ENCODE measurements at places on chromosomes 2 and 18. TPM values are rescaled to one million over a fixed set of nuclear protein-coding genes. Genes with fewer than 3 reads are reported as not detected.

Gene GPR55
- total RNA-seq = not detected

Gene ZNF385B
- total RNA-seq = 9.7 TPM

Gene LMAN1
- 65.0 TPM for total RNA-seq

Gene SULT1C2
- 0.10 TPM for total RNA-seq

Gene LOXL3
- 0.92 TPM for total RNA-seq

Gene LBX2
- total RNA-seq = 0.59 TPM

Gene CTAGE1
- total RNA-seq = not detected

Gene MTX2
- total RNA-seq = 39.7 TPM

- DNase-seq = no peak
Measured at GRCh38 chr18:45557287-45557686, 58.0 kb upstream of the SLC14A2 start.

DNA sequence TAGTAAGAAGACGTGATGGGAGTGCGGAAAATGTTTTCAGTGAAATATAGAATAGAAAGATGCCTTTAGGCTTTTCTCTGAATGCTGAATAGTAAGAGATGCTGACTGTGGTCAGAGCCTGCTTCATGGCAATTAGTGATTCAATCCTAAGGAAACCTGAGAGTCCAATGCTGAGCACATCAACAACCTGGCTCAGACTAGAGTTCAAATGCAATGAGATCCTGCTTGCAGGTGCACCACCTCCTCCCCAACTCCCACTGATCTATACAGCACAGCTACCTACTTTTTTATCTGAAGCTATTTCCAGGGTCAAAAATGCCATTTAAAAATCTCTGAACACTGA is 65.4 kb downstream of the AAK1 start:
- DNase-seq = peak; percentile 59

DNA sequence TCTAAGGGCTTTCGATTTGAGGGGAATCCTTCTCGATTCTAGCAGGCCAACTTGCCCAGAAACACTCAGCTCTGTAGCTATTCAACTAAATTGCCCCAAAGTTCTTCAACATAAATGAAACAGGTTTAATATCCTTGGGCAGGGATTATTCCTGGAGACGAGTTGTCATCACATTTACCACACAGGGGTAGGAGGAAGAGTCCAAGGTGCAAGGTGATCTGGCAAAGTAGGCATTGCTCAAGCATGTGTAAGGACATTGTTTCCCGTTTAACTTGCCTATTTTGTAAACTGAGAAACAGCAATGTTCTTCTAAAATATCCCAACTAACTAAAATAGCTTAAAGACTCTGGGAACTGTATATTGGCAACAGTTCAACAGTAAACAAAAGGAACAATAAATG is 814.3 kb downstream of the BCL11A start:
- DNase-seq = no peak

DNA sequence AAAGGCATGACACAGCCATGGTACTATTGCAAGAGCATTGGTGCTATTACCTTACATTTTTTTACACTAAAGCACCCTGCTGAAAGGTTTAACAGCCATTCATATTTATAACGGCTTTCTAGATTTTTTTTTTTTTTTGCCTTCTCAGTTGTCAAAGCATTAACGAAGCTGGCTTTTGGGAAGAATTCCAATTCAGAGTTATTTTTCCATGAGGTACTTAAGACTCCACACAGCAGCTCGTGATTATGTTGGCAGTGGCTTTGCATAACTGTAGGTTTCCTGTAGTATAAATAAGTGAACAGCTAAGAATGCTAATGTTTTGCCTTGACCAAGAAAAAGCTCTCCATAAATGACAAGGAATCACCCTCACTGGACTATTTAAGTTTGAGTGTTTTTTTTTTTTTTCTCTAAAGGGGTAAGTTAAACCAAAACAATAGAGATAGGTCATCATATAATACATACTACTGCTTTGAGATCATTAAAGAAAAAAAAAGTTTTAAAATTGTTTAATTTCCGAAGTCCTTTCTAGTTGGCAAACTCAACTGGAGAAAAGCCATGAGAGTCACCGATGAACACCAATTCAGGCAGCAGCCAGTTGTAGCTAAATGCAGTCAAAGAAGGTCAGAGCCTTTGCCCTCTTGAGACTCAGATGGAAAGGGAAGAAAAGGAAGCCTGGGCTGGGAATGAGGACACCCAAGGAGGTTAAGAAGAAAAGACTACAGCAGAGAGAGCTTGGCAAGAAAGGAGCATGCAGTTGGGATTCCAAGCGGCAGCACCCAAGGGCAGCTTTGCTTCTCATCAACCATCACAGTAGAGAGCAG is 187.4 kb upstream of the NCKAP5 start:
- no peak for DNase-seq

DNA sequence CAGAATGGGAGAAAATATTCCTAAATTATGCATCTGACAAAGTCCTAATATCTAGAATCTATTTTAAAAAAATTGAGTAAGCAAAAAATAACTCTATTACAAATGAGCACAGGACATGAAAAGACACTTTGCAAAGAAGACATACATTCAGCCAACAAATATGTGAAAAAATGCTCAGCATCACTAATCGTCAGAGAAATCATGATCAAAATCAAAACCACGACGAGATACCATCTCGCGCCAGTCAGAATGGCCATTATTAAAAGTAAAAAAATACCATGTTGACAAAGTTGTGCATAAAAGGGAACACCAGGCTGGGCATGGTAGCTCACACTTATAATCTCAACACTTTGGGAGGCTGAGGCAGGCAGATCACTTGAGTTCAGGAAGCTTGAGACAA is 63.5 kb downstream of the EVA1A start:
- DNase-seq = no peak

GRCh38 chr2:47676261-47676926 is 106.6 kb upstream of the MSH6 start:
- DNase-seq = no peak

DNA sequence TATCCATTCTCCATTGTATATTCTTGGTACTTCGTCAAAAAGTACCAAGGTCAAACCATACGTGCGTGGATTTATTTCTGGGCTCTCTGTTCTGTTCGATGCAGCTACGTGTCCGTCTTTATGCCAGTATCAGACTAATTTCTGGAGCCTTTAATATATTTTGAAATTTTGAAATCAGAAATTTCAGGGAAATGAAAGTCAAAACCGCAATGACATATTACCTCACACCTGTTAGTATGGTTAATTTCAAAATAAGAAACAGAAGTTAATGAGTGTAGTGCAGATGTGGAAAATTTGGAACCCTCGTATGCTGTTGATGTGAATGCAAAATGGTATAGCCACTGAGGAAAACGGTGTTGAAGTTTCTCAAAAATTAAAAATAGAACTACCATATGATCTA is 156.1 kb upstream of the TRIB2 start:
- no peak for DNase-seq

- no peak for DNase-seq
Measured at GRCh38 chr18:2985628-2986027, 27.3 kb downstream of the LPIN2 start.

DNA sequence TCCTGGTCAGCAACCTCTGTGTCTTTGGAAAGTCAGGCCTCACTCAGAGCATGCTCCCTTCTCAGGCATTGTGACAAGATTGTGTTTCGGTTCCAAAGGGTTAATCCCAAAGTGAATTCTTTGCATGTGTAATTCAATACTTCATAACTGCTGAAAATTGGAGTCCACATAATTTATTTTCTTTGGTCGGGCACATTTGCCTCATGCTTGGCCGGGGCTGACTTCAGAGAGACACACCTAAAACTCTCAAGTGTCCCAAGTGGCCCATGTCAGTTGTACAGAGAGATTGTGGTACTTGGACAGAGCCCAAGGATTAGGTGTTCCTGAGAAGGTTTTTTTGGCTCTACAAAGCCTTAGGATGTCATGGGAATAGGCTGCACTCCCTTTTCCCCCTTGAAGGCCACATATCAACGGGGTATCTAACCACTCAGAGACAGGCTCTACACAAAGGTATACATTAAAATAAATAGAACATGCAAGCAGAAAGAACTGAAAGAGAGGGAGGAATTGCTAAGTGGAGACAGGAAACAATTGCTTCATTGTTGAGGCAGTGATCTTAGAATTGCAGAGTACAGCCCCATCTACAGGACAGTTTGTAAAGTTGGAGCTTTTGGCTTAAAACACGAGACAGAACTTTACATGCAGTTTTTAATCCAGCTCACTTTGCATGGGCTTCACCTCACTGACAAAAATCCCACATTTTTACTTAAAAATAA is 1232.3 kb upstream of the ZEB2 start:
- DNase-seq = peak; percentile 18

DNA sequence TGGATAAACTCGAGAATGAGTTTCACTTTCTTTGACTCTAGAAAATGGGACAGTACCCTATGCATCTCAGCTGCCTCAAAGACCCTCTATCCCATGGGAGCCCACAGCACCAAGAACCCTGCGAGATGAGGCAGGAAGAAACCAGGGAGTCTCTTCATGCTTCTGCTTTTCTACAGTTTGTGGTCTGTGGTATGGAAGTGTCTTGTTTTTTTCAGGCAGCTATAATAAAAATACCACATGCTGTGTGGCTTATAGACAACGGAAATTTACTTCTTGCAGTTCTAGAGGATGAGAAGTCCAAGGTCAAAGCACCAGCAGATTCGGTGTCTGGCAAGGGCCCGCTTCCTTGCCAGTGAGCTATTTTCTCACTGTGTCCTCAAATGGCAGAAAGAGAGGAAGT is 257.9 kb downstream of the SUCLG1 start:
- DNase-seq = no peak

GRCh38 chr2:112547333-112547732 is 5.1 kb downstream of the POLR1B start:
- peak; percentile 11 for DNase-seq

GRCh38 chr18:53534695-53535094 is 689.8 kb downstream of the MBD2 start:
- no peak for DNase-seq

DNA sequence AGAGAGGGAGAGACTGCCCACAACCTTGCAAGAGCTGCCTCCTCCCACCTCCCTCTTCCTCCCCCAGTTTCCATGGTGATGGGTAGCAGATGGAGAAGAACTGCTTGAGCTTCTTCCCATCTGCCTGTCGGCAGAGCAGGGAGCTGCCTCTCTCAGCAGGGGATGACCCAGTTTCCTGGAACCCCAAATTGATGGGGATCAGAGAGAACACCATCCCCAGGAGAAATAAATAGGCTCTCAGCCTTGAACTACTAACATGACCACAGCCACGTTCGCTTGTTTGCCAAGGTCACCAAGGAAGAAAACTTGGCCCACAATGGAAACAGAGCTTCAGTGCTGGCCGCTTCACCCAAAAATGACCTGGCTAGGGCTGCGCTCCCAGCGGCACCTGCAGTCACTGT is 82.2 kb downstream of the ADD2 start:
- DNase-seq = no peak

GRCh38 chr2:174667250-174667860 is 69.8 kb upstream of the WIPF1 start:
- DNase-seq = no peak

DNA sequence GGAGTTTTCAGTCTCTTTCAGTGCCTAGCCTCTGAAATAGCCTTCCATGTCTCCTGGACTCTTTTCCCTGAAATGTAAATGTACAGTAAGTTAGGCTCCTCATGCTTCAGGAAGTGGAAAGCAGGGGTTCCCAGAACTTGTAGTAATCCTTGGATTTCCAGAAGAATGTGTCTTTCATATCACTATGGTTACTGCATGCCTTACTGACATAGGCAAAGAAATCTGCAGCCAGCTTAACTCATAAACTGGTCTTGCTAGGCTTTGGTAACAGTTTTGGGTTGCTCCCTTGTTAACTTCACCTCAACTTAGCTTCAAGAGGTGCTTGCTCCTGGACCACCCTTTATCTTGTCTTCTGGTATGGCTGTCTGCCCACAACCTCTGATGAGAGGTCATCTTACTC is 686.8 kb upstream of the DDX18 start:
- no peak for DNase-seq

GRCh38 chr2:102603904-102604303 is 15.4 kb upstream of the SLC9A2 start:
- no peak for DNase-seq

- no peak for DNase-seq
Measured at GRCh38 chr2:136905779-136906178, 140.4 kb downstream of the THSD7B start.

DNA sequence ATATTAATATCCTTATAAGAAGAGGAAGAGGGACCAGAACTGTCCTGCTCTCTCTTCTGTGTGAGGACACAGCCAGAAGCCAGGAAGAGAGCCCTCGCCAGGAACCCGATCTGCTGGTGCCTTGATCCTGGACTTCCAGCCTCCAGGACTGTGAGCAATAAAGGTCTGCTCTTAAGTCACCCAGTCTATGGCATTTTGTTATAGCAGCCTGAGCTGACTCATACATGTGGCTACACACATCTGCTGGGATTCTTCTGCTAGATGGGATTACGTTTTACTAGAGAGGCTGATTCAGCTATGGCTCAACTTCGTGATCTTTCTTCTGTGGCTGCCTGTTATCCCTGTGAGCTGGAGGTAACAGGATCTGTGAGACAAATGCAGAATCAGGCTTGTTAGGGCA is 29.6 kb downstream of the ARL4C start:
- no peak for DNase-seq

- no peak for DNase-seq
Measured at GRCh38 chr2:149375801-149376361, 45.5 kb downstream of the LYPD6 start.
